MV-4-11 (cell line): ENCODE measurements at places on chromosomes 5 and 9.
A peak's percentile ranks its signal among the peaks of the same experiment; 100 is the strongest.

- no peak for DNase-seq
Measured at GRCh38 chr9:126388964-126389708, 62.5 kb downstream of the MVB12B start.

- no peak for DNase-seq
Measured at GRCh38 chr9:90783964-90784363, 17.7 kb upstream of the SYK start.

DNA sequence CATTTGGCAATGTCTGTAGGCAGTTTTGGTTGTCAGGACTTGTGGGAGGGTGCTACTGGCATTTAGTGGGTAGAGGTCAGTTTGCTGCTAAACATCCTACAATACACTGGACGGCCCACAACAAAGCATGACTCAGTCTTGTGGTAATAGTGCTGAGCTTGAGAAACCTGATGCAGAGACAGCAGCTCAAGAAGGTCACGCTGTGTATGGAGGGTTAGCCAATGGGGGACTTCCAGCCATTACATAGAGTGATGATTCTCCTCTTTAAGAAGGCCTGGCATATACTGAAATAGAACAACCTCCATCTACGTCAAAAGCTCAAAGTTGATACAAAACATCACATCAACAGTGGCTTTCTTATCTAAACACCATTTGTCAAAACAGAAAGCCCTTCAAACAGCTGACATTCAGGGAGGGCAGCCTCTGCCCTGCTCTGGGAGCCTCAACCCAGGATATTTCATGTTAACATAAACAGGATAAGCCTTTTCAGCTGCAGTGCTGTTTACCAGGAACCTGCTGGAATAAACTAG is 143.0 kb downstream of the GPBP1 start:
- peak; percentile 92 for DNase-seq

- peak; percentile 78 for DNase-seq
Measured at GRCh38 chr5:157085930-157086329, 22.9 kb downstream of the HAVCR2 start.

- no peak for DNase-seq
Measured at GRCh38 chr9:1954238-1954637, 60.9 kb upstream of the SMARCA2 start.

- DNase-seq, result no peak
Measured at GRCh38 chr9:136353088-136353487, 10.5 kb downstream of the DNLZ start.

GRCh38 chr5:51657340-51658240 is 274.3 kb downstream of the ISL1 start:
- no peak for DNase-seq

DNA sequence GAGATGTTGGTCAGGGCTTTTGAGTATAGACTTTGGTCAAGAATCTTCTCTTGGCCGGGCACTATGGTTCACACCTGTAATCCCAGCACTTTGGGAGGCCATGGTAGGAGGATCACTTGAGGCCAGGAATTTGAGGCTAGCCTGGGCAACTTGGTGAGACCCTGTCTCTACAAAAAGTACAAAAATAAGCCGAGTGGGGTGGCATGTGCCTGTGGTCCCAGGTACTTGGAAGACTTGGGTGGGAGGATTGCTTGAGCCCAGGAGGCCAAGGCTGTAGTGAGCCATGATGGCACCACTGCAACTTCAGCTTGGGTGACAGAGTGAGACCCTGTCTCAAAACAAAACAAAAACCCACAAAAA is 57.5 kb downstream of the ACER2 start:
- no peak for DNase-seq

DNA sequence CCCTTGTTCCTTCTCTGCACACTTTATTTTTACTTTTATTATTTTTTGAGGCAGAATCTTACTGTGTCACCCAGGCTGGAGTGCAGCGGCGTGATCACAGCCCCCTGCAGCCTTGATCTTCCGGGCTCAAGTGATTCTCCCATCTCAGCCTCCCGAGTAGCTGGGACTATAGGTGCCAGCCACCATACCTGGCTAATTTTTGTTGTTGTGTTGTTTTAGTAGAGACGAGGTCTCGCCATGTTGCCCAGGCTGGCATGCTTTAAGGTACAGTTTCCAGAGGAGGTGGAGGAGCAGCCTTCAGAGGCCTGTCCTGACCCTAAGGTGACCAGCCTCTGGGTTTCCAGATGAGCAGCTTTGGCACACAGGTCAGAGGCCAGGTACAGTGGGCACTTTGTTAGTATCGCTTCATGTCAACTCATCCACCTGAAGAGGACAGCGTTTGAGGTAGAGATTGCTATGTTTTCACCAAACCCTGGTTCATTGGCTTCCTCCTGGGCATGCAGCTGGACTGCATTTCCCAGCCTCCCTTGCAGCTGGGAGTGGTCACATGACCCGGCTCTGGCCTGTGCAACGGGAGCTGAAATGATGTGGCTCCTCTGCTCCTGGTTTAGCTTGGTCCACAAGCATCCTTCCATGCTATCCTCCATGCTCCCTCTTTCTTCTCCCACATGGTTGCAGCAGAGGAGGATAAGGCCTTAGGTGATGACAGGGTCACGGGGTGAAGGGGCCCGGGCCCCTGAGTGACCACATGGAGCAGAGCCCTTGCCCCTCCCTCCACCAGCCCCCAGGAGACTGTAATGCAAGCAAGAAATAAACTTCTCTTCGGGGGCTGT is 139.3 kb upstream of the IER5L start:
- DNase-seq, result peak; percentile 5

DNA sequence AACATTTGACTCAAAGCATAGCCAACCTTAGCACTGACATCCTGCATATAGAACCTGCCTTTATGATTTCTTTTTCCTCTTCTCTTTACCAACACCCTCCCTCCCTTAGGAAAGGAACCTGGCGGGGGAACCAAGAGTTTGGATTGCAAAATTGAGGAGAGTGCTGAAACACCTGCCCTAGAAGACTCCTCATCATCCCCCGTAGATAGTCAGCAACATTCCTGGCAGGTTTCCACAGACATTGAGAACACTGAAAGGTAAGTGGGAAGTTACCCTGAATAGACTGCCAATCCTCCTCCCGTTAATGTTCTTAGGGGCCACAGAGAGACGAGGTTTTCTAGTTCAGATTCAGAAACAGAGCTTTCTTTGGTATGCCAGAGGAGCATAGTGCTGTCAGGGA is 88.8 kb downstream of the RGS7BP start:
- no peak for DNase-seq

DNA sequence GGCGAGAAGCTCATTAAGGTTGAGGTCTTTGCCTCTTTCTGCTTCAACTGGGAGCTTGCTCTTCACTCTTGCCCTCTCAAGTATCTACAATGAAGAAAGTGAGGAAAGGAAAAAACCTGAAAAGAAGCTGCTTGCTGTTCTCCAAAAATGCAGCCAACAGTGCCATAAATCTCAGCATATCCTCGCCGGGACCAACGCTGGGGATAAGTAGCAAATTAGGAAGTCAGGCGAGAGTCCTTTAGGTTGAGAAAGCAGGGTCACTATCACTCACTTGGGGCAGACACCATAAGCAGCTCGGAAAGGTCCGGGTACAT is 399 bp downstream of the NUP155 start:
- no peak for DNase-seq

DNA sequence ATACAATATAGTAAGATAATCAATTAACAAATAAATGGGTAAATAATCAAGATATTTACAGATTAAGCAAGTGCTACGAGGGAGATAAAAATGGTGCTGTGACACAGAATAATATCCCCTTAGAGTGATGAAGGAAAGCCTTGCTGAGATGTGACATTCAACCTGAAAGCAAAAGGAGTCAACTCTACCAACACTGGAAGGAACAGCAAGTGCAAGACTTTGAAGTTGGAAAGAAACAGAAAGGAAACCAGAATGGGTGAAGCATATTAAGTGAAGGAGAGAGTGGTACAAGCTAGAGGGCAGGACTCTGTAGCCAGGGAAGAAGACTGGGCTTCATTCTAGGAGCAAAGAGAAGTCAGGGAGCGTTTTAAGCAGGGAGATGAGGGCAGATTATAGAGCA is 12.2 kb upstream of the MEGF9 start:
- no peak for DNase-seq

DNA sequence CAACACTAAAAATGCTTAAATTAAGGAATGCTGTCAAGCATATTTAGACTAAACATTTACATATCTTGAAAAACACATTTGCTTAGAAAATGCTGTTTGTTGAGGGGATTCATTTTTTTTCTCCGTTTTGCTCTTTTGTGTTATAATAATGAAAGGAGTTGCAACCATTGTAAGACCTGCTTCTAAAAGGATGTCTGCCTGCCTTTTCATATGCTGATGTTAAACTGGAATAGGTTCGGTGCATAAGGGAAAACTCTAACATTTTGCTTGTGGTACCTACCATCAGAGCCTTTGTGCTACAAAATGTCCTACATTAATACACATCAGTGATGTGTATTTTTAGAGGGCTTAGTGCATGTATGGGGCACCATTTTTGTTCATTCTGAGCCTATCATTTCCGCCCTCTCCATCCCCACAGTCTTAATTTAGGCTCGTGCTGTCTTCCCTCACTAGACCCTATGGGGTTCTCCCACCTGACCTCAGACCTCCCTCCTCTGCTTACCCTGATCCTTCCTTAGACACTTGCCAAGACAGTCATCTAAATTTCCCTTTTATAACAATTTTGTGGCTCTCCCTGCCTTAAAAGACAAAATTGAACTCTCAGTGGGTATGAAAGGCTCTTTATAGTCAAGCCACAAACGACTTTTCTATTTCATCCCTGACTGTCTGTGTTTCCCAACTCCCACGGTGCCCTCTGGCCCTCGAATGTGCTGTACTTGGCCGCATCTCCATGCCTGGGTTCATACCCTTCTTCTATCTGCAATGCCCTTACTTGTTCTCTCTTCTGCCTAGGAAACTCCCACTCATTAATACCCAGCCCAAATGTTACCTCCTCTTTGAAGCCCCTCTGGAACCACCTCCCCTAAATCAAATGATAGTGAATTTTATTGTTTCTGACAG is 61.2 kb downstream of the CMYA5 start:
- DNase-seq, result no peak

- DNase-seq, result peak; percentile 89
Measured at GRCh38 chr9:129270903-129271431, 92.9 kb upstream of the IER5L start.

GRCh38 chr9:37374892-37375291 is 47.6 kb upstream of the GRHPR start:
- DNase-seq, result no peak

DNA sequence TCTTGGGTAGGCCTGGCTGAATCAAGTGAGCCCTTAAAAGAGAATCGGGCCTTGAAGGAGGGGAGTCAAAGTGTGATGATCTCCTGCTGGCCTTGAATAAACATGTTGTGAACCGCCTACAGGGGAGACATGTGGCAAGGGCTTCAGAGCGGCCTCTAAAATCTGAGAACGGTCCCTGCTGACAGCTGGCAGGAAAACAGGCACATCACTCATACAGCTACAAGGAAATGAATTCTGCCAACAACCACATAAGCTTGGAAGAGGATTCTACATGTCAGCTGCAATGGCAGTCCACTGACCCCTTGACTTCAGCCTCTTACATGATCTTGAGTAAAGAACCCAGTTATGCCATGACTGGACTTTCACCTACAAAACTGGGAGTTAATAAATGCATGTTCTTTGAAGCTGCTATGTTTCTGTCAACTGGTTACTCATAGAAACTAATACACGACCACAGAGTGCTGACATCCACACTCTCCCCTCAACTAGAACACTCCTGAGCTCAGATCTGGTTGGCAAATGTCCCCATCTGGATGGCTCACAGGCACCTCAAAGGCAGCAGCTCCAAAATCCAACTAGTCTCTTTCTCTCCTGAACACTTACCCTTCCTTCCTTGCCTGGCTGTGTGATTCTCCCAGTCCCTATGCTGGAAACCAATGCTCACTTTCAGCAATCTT is 333.1 kb downstream of the ASTN2 start:
- DNase-seq, result no peak

DNA sequence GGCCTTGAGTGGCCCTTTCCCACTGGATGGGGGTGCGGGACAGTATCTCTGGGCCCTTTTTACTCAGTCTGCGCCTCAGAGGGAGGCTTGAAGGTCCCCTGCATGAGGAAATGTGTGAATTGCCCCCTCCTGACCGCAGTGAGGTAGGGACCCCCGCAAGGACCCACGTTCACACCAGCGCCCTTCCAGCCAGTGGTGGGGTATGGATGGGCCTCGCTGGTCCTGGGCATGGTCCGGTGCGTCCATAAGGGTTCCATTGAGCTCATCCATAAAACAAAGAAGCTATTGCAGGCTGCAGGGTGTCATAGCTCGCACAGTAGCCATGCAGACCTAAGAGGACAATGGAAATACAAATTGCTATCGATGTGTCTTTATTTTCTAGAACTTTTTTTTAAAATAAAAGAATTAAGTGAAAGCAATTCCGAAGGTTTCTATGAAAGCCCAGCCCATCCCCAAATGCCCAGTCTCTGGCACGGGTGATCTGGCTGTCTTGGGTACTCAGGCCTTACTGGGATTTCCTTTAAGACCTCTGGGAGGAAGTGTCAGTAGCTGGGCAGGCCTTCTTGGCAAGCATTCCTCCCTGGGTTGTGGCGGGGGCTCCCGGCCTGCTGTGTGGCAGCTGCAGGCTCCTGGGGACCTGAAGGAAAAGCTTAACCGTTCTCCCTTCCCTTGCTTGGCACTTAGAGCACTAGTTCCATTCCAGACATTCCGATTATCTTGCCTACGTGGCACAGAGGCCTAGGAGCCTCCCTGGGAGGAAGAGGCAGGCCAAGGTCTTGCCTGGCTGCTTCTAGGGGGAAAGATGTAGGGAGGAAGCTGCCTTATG is 1.5 kb upstream of the SEMA5A start:
- no peak for DNase-seq

GRCh38 chr9:88197016-88197415 is 58.7 kb upstream of the SPATA31C2 start:
- DNase-seq, result peak; percentile 75

DNA sequence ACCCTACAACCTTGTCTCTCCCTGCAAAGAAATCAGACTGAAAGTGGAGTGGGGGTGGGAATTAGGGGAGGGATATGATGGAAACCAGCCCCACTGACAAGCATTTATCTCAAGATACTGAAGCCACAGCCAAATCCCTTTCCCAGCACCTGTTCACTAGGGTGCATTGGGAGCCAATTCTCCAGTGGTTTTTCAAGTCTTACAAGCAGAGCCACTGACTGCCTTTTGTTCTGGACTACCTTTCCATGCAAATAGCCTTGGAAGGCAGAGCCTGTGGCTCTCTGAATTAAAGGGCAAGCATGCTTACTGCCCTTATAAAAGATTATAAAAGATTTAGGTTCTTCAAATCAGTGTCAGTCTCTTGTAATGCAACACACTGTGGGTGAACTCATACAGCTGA is 8.8 kb upstream of the GGTA1 start:
- no peak for DNase-seq

DNA sequence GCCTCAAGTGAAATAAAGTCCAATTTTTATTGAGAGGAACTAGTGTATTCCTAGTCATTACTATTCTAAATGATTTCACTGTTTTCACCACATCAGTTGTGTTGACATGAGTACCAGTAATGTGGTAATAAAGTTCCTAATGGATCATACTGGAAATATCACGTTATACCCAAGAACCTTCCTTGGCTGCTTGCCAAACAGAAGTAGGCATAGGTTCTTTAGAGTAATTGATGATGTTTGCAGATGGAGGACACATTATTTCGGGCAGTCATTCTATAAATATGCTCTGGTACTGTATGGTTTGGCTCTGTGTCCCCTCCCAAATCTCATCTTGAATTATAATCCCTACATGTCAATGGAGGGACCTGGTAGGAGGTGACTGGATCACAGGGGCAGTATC is 15.1 kb downstream of the SNCAIP start:
- DNase-seq, result no peak
